Suppressor macrophage (primary cell): ENCODE measurements at places on chromosomes 6 and 20.

DNA sequence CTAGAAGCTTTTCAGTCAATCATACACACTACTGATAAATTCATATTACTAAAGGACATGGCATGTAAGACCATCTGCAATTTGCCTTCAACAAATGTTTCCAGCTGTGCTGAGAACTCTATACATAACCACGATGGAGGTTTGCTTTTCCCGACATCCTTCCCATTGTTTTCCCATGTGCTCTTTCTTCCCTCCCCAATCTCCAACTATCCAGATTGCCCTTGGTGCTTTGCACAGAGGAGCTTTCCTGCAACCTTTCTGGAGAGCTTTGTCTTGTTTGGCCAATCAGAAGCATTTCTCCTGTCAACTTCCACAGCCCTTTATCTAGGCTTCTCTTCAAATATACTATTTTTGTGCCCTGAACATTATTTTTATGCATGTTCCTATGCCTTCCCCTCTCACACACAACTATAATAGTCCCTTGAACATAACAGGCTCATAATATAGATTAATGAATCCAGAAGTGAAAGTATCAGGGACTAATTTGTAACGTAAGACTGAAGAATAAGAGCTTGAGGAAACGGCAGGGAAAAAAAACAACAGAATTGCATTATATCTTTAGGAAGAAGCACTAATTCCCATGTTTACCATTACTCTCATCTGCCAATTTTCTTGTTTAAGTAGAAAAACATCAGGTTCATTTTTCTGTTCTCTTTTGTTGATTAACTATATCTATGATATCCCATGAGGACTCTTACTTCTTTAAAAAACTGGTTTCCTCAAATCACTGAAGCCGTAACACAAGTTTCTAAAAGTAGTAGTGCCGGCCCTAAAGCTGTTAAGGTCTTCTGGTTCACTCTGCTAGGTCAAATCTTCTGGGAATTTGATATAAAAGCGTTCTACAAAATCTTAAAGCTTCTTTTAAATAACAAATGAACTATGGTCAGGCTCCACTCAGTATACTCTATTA, 20.1 kb downstream of the SMLR1 start:
- DNase-seq, result no peak

DNA sequence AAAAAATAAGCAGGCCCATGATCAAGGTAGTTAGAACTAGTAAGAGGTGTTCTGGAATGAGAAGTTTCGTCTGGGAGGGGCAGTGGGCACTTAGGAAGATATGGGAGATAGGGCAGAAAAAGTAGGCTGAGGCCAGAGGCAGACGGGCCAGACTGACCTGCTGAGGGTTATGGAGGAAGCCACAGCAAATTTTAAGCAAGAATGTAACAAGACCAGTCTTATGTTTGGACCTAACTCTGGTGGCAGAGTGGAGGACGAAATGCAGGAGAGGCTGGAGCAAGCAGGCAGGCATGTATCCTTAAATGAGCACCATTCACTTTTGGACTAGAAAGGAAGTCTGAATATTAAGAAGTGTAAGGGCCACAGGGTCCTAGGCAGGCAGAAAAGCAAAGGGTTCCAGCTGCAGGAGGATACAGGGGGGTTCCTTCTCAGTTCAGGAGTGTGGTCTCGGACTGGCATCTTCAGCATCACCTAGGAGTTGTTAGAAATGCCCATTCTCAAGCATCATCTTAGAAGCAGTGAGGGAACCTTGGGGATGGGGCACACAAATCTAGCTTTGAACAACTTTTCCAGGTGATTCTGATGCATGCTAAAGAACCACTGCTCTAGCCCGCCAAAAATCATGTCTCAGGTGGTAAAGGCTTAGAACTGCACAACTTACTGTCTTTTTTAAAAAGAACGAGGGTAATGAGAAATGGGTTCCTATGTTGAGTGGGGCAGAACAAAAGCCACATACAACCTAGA, 1.7 kb upstream of the DSTN start:
- no peak for DNase-seq

GRCh38 chr6:28929887-28930620, 6.3 kb upstream of the TRIM27 start:
- no peak for DNase-seq

DNA sequence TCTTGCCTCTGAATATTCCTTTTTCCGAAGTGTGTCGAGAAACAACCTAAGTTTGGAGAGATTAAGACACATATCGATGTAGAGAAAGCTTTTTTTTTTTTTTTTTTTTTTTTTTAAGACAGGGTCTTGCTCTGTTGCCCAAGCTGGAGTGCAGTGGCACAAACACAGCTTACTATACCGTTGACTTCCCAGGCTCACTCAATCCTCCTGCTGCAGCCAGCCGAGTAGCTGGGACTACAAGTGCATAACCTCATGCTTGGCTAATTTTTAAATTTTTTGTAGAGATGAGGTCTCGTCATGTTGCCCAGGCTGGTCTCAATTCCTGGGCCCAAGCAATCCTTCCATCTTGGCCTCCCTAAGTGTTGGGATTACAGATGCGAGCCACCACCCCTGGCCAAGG, 21.4 kb downstream of the SLC17A5 start:
- no peak for DNase-seq

- DNase-seq, result peak; percentile 83
These were observed 480.7 kb downstream of the RFPL4B start for GRCh38 chr6:112827793-112828192.

DNA sequence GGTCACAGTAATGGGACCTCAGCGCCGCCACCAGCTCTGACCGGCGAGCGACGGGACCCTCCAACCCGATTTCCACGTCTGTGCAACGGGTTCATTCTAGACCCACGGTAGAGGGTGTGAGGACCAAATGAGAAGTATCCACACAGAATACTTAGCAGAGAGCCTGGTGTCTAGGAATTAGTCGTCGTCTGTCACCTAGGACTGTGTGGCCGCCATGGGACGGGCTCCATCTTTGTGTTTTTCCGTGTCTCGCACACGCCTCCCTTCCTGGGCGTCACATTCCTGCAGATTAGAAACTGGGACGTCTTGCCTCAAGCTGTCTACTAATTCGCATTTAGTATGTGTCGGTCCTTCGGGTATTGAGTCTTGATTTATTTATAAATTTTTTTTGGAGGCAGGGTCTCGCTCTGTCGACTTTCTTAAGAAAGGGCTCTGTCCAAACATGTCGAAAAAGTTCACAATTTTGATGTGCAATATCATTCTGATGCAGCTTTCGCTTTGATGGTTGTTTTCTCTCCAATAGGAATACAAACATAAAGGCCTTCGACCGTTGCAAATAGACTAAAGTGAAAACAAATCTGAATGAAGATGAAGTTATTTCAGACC, 563 bp downstream of the MGME1 start:
- DNase-seq, result peak; percentile 52

- DNase-seq, result no peak
These were observed 674.9 kb downstream of the HDGFL1 start for GRCh38 chr6:23244300-23244699.

DNA sequence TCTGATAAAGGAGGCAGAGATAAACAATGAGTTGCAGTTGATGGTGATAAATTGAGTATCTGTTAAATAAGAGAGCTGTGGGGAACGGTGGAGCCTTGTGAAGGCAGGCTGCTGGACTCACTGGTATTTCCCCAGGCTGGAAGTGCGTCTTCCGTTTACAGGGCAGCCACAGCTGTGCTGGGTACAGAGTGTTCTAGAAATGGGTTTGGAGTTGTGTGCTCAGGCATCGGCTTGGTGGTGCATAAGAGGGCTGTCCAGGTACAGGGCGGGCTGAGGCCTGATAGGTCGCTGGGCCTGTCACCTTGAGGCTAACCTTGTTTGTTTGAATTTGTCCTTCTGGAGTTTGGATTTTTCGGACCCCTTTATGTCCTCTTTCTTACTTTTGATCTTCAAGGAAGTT, 39.3 kb downstream of the ARID1B start:
- no peak for DNase-seq

- DNase-seq, result no peak
These were observed 45.9 kb downstream of the RIPOR3 start for GRCh38 chr20:50645253-50646068.

GRCh38 chr6:36028877-36029324, 1.3 kb downstream of the MAPK14 start:
- DNase-seq, result peak; percentile 76

- DNase-seq, result no peak
These were observed 45.4 kb downstream of the CDS2 start for GRCh38 chr20:5172167-5172601.

DNA sequence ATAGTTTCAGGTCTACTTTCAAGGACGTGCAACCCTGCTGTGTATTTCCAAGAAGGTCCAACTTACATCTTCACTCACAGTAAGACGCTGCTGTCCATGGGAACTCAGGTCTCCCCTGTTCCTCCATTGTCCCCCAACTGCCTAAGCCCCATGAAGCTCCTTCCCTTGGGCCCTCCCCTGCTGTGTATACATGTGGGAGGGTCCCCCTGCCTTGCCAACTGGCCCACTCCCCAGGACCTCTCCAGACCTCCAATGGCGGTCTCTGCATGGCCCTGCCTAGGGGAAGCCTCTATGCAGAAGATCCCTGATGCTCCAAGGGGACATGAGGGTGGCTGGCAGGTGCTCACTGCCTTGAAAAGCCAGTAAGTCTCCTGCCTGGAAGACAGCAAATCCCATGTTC, 186.7 kb upstream of the CST7 start:
- no peak for DNase-seq

DNA sequence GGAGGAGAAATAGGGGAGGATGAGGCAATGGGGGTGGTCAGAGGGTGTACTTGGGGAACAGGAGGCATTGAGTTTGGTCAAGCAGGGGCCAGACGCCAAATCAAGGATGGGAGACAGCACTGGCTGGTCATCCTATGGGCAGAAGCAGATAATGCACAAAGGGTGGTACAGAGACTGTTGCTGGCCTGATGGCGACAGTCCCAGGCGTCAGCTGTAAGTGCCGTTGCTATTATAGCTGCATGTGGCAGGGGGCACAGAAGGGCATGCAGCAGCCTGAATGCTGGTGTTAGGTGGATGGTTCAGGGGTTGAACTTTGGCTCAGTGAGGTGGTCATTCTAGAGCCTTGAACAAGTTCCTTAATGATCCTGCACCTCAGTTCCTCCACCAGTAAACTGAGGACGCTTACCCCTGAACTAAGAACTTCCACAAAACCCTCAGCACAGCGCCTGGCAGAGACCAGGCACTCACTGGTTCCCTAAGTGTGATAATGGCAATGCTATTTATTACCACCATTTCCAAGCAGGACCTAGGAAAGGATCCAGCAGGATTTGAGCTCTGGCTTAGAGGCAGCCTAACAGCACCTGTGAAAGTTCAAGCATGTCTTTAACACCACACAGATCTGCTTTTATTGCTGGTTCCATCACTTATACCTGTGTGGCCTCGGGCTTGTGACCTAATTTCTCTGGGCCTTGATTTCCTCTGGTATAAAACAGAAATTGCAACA, 162.7 kb downstream of the INSM1 start:
- no peak for DNase-seq

DNA sequence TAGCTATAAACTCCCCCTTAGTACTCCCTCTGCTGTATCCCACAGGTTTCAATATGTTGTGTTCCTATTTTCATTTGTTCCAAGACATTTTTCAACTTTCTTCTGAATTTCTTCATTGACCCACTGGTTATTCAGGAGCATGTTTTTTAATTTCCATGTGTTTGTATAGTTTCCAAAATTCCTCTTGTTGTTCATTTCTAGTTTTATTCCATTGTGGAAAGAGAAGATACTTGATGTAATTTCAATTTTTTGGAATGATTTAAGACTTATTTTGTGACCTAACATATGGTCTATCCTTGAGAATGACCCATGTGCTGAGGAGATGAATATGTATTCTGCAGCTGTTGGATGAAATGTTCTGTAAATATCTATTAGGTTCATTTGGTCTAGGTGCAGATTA, 497.2 kb downstream of the BCKDHB start:
- DNase-seq, result no peak

DNA sequence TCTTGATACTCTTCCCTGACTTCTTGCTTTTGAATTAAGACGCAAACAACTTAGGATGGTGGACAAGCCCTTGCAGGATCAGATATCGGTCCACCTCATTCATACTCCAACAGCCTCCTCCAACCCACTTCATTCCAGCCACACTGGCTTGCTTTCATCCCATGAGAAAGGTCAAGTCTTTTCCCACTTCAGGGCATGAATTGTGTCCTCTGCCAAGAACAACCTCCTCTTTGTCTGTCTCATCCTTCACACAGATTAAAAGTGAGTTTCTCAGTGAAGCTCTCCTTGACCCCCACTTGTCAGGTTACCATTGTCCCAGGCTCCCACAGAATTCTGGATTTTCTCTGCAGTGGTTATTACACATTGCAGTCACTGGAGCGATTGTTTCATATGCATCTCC, 91.8 kb upstream of the TGM3 start:
- DNase-seq, result no peak

DNA sequence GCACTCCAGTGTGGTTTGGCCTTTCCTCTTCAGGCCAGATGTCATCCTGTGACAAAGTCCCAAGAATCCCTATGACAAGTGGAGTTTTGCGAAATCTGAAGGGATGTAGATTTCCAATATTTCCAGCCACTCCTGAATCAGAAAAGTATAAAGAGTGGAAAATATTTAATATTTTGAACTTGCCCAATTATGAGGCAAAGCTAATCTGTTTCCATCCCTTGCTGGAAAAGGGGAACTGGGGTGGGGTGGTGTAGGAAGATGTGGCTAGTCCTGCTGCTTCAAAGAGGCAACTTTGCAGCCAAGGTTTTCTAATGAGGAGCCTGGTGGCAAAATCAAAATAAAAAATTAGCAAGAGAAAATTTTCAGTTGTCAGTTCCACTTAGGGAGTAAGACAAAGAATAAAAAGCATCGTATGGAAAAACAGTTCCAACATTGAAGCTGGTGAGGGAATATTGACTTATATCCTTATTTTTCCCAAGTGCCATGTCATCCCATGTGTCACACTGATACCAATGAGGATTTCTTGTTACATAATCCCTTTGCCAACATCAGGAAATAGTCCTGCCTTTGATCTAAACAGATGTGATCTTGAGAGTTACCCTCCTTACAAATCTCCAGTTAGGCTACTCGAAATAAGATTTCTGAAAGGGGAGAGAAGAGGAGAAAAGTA, 480.0 kb upstream of the JARID2 start:
- DNase-seq, result peak; percentile 79

- no peak for DNase-seq
These were observed 37.9 kb downstream of the ERMARD start for GRCh38 chr6:169789146-169789943.

DNA sequence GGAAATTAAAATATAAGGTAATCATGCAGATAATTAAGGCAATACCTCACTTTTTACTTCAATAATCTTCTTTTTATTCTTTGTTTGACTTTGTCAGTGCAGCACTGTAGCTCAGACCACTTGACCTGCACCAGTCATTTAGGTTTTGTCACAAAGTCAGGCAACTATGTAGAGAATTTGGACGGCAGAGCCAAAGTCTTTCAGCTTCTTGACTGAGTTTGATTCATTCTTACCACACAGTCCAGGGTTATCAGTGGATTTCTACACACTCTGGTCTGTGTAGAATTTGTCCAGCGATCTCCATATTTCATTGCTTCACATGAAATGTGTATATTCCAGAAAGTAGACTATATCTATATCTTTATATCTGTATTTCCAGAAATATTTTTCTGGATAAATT, 107.3 kb downstream of the TFAP2B start:
- DNase-seq, result no peak

GRCh38 chr6:2919886-2920285, 16.8 kb upstream of the SERPINB9 start:
- no peak for DNase-seq

GRCh38 chr6:156658966-156659821, 118.0 kb upstream of the ARID1B start:
- DNase-seq, result no peak

- peak; percentile 70 for DNase-seq
These were observed 7.9 kb upstream of the MCHR2 start for GRCh38 chr6:100001915-100002388.

GRCh38 chr6:40280231-40280630, 306.9 kb downstream of the LRFN2 start:
- DNase-seq, result no peak

- DNase-seq, result no peak
These were observed 132.2 kb downstream of the LPA start for GRCh38 chr6:160531826-160532225.
